ENCODE measurements at places on chromosomes 16 and 17. TPM values are rescaled to one million over a fixed set of nuclear protein-coding genes. Genes with fewer than 3 reads are reported as not detected.

- no peak for DNase-seq
- H3K27ac ChIP-seq, result no peak overlapping the region
- no peaks in the 10 kb centered on the region for H3K36me3 ChIP-seq
- no peak overlapping the region for H3K4me3 ChIP-seq
- H3K4me1 ChIP-seq, result peaks cover 8% of the 10 kb centered on the region
- H3K27me3 ChIP-seq, result no peaks in the 10 kb centered on the region
Observed at GRCh38 chr17:76575570-76575969, 10.1 kb downstream of the ST6GALNAC2 start.

Gene CD79B
- total RNA-seq, result not detected

Gene MYADML2
- not detected for total RNA-seq

DNA sequence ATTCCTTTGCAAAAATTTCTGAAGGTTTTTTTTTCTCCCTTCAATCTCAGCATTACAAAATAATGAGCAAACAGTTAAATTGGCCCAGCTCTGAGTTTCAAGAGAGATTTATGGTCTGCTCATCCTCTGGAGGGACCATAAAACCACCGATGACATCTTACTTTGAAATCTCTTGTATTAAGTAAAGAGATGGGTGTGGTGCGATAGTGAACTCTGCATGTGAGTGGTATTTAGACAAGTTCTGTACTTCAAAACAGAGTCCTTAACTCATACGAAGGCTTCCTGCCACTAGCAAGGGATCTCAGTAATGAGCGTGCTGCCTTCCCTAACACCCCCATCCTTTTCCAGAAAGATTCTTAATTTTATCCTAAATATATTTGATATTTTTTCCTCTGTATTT lies 2.1 kb downstream of the FAM20A start:
- no peak overlapping the region for H3K27ac ChIP-seq
- no peak for DNase-seq
- no peaks in the 10 kb centered on the region for H3K36me3 ChIP-seq
- no peak overlapping the region for H3K4me3 ChIP-seq
- H3K4me1 ChIP-seq, result peaks cover 8% of the 10 kb centered on the region

DNA sequence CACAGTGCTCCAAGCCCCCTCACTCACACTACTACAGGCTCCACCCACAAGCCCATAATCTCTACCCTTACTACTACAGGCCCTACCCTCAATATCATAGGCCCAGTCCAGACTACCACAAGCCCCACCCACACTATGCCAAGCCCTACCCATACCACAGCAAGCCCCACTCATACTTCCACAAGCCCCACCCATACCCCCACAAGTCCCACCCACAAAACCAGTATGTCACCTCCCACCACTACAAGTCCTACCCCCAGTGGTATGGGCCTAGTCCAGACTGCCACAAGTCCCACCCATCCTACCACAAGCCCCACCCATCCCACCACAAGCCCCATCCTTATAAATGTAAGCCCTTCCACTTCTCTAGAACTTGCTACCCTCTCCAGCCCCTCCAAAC lies 13.8 kb downstream of the RIPOR1 start:
- H3K4me1 ChIP-seq, result peaks cover 33% of the 10 kb centered on the region
- no peak overlapping the region for H3K4me3 ChIP-seq
- no peaks in the 10 kb centered on the region for H3K27me3 ChIP-seq
- no peak for DNase-seq

Gene ASPHD1
- 2.9 TPM for total RNA-seq

GRCh38 chr17:80992077-80992947 lies 671 bp downstream of the CHMP6 start:
- peaks cover 17% of the 10 kb centered on the region for H3K4me1 ChIP-seq
- DNase-seq, result no peak
- no peaks in the 10 kb centered on the region for H3K27me3 ChIP-seq

Gene SLC38A8
- not detected for total RNA-seq

Gene AOC2
- 1.4 TPM for total RNA-seq

GRCh38 chr17:75876938-75877751 lies 1.2 kb downstream of the TRIM47 start:
- peak; percentile 95 for DNase-seq
- H3K4me3 ChIP-seq, result peak overlapping the region; percentile 91
- H3K36me3 ChIP-seq, result peaks cover 3% of the 10 kb centered on the region
- H3K27me3 ChIP-seq, result no peaks in the 10 kb centered on the region
- peak overlapping the region; percentile 98 for H3K27ac ChIP-seq

Gene TMEM235
- total RNA-seq, result not detected

Gene NPIPB6
- 3.4 TPM for total RNA-seq

DNA sequence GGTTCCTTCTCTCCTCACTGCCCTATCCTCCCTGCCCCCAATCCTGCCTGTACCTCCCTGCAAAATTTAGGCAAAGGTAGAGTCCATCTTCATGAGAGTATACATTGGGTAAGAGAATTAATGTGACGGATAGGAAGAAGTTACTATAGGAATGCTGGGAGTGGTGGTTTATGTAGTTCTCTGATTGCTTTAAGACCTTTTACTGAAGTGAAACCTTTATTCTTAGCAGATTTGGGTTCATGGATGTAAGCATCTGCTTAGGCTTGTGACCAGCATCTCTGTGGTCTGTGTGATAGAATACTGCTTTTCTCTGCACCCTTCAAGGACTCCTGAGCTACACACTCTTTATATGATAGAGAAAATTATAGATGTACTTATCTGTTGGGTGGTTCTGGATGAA lies 127.3 kb downstream of the PRKCA start:
- H3K27me3 ChIP-seq, result no peaks in the 10 kb centered on the region
- no peak overlapping the region for H3K27ac ChIP-seq
- DNase-seq, result no peak
- peaks cover 42% of the 10 kb centered on the region for H3K4me1 ChIP-seq
- H3K36me3 ChIP-seq, result peaks cover 2% of the 10 kb centered on the region

DNA sequence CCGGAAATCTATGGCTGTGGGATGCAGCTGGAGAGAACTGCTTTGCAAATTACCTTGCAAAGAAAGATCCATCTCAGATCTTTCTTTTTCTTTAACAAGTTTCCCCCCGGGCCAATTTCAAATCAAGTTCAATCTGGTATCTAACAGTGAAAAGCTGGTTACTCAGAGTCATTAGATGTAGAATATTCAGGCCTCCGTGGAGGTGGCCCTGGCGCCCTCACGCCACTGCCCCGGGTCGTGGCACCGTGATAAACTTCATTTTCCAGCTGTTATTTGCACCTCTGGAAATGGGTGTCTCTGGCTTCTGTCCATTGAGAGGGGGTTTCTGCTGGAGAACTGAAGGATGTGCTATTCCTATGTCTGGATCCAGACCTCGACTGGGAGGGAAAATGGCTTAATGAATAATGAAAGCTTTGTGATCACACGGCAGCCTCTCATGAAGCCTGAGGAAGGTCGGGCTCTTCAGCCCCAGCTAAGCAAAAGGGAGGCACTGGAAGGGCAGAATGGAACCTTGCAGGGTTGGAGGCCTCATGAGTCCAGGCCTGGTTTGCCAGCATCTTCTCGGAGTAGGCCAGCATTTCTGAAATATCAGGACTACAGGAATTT lies 30.5 kb downstream of the CACNG4 start:
- no peaks in the 10 kb centered on the region for H3K36me3 ChIP-seq
- no peak overlapping the region for H3K4me3 ChIP-seq
- no peaks in the 10 kb centered on the region for H3K4me1 ChIP-seq
- no peak overlapping the region for H3K27ac ChIP-seq
- no peak for DNase-seq

Gene CDH1
- not detected for total RNA-seq

GRCh38 chr16:50103764-50104163 lies 38.0 kb downstream of the HEATR3 start:
- DNase-seq, result no peak
- H3K4me3 ChIP-seq, result no peak overlapping the region
- H3K36me3 ChIP-seq, result peaks cover 26% of the 10 kb centered on the region
- peak overlapping the region; percentile 22 for H3K27ac ChIP-seq
- peaks cover 4% of the 10 kb centered on the region for H3K4me1 ChIP-seq

GRCh38 chr16:10892782-10893318 lies 15.8 kb downstream of the CIITA start:
- no peaks in the 10 kb centered on the region for H3K36me3 ChIP-seq
- DNase-seq, result no peak

DNA sequence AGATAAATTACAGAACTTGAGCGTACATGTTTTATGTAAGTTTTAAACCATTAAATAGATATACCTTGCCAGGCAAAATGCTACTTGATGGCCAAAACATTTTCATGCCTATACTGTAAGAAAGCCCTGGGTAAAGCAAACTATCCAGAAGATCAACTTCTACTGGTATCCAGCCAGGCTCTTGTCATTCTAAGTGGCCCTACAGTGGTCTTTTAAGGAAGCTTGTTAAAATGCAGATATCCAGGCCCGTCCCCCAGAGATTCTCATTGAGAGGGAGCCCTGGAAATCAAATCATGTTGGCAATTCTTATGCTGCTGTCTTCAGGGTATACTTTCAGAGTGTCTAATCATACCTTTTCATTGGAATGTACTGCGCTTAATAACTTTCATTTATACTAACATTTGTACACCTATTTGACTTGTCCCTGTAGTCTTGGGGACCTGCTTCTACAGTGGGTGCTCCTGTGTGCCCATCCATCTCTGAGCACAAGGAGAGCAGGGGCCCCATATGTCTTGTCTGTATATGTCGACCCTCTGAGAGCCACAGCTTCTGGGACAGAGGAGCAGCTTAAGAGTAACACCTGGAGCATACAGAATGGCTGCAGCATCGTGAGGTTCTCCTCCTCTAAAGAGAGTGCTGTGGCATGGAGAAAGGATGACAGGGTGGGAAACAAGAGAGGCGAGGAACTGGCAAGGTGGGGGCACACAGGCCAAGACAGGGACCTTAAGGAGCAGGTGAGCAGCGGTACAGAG lies 43.6 kb upstream of the ANKFY1 start:
- no peak for DNase-seq
- H3K4me3 ChIP-seq, result no peak overlapping the region
- H3K4me1 ChIP-seq, result peaks cover 34% of the 10 kb centered on the region
- peak overlapping the region; percentile 46 for H3K27ac ChIP-seq

Gene MT1E
- 23.2 TPM for total RNA-seq

Gene ABCC3
- total RNA-seq, result 16.0 TPM

GRCh38 chr16:76280421-76281215 lies 3.4 kb downstream of the CNTNAP4 start:
- H3K4me1 ChIP-seq, result no peaks in the 10 kb centered on the region
- peaks cover 21% of the 10 kb centered on the region for H3K27me3 ChIP-seq
- no peak overlapping the region for H3K4me3 ChIP-seq
- no peak overlapping the region for H3K27ac ChIP-seq
- no peak for DNase-seq

Gene PRAC2
- not detected for total RNA-seq

DNA sequence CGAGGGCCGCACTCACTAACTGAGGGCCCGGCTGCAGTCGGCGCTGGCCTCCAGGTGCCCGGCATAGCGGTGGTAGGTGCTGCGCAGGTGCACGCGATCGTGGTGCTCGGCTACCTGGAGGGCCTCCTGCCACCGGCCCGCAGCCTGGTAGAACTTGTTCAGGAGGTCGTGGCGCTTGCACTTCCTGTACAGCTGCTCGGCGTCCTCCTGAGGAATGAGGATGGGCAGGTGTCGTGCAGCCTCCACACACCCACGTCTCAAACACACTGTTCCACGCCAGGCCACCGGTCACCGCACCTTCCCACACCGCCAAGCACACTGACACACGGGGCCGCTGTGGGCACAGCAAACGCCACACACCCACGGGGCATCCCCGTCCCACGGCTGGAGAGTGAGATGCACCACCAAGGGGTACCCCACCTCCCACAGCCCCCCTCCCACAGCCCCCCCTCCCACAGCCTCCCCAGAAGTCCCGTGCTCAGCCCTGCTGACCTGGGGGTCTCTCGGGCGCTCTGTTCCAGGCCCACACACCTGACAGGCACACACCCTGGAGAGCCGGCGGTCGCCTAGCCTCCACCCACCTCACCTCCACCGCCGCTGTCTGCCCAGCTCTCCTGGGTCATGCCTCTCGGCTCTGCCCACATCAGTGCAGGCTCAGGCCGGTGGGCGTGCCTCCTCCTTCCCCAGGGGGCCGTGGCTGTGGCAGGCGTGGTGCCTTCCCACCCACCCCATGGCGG lies 7.4 kb upstream of the TMEM204 start:
- DNase-seq, result no peak
- H3K27me3 ChIP-seq, result no peaks in the 10 kb centered on the region
- no peak overlapping the region for H3K27ac ChIP-seq
- no peak overlapping the region for H3K4me3 ChIP-seq

GRCh38 chr16:84049403-84050060 lies 6.9 kb upstream of the SLC38A8 start:
- H3K4me1 ChIP-seq, result no peaks in the 10 kb centered on the region
- peaks cover 17% of the 10 kb centered on the region for H3K36me3 ChIP-seq
- H3K27ac ChIP-seq, result no peak overlapping the region
- H3K27me3 ChIP-seq, result no peaks in the 10 kb centered on the region
- no peak overlapping the region for H3K4me3 ChIP-seq
- DNase-seq, result peak; percentile 79

- no peak overlapping the region for H3K4me3 ChIP-seq
- no peak overlapping the region for H3K27ac ChIP-seq
- H3K36me3 ChIP-seq, result no peaks in the 10 kb centered on the region
- DNase-seq, result no peak
- H3K27me3 ChIP-seq, result no peaks in the 10 kb centered on the region
- H3K4me1 ChIP-seq, result no peaks in the 10 kb centered on the region
Observed at GRCh38 chr16:81752876-81753227, 26.2 kb upstream of the PLCG2 start.

DNA sequence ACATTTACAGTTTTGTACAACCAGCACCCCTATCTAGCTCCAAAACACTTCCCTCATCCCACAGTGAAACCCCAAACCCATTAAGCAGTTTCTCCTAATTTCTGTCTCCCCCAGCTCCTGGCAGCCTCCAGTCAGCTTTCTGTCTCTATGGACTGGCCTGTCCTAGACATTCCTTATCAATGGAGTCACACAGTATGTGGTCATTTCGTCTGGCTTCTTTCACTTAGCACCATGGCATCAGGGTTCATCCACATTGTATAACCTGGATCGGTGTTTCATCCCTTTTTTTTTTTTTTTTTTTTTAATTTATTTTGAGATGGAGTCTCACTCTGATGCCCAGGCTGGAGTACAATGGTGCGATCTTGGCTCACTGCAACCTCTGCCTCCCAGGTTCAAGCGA lies 68.5 kb downstream of the ZDHHC7 start:
- peaks cover 4% of the 10 kb centered on the region for H3K36me3 ChIP-seq
- peaks cover 15% of the 10 kb centered on the region for H3K4me1 ChIP-seq
- H3K27ac ChIP-seq, result no peak overlapping the region
- no peak for DNase-seq
- no peak overlapping the region for H3K4me3 ChIP-seq
- H3K27me3 ChIP-seq, result peaks cover under 1% of the 10 kb centered on the region

- H3K36me3 ChIP-seq, result no peaks in the 10 kb centered on the region
- no peak for DNase-seq
- H3K27ac ChIP-seq, result peak overlapping the region; percentile 73
- no peaks in the 10 kb centered on the region for H3K27me3 ChIP-seq
- H3K4me3 ChIP-seq, result no peak overlapping the region
Observed at GRCh38 chr17:29158488-29159275, 21.5 kb downstream of the MYO18A start.
